AG09309 (cell line): ENCODE measurements at places on chromosomes 11 and 22.
A peak's percentile ranks its signal among the peaks of the same experiment; 100 is the strongest.

GRCh38 chr11:57541169-57541568 is 3.8 kb downstream of the SMTNL1 start:
- no peak for DNase-seq

- DNase-seq = no peak
These were observed 240.6 kb upstream of the PDGFD start for GRCh38 chr11:104404231-104405175.

DNA sequence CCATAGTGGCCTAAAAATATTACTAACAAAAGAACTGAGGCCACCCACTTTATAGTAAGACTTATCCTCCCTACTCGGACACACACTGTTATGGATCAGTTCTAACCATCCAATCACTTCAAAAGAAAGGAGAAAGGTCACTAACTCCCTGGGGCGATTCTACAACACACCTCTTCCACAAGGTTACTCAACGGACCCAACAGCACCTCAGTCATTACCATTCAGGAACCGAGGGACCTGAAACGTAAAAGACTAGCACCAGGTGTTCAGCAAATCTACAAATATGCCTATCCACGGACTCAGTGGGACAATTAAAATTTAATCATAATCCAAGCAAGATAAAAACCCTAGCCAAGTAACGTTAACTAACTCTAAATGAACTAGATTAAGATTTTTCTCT is 1.6 kb downstream of the HNRNPUL2 start:
- no peak for DNase-seq

GRCh38 chr11:35042913-35043312 is 96.1 kb upstream of the CD44 start:
- DNase-seq = no peak

DNA sequence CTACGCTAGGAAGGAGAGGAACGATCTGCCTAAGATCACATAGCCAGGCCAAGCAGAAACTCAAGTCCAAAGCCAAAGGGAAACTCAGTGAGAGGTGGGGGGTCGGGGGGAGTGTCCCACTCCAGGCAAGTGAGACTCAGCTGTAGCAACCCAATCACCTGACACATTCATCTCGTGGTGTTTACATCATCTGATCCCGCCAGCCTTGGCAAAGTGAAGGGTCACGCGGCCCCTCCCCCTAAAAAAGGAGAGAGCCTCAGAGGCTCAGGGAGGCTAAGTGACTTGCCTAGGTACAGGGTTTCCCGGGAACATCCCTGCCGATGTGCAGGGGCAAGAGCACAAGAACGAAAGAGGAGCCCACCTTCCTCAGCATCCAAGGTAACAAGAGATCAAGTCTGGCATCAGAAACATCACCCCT is 21.5 kb downstream of the MYH9 start:
- DNase-seq = no peak

DNA sequence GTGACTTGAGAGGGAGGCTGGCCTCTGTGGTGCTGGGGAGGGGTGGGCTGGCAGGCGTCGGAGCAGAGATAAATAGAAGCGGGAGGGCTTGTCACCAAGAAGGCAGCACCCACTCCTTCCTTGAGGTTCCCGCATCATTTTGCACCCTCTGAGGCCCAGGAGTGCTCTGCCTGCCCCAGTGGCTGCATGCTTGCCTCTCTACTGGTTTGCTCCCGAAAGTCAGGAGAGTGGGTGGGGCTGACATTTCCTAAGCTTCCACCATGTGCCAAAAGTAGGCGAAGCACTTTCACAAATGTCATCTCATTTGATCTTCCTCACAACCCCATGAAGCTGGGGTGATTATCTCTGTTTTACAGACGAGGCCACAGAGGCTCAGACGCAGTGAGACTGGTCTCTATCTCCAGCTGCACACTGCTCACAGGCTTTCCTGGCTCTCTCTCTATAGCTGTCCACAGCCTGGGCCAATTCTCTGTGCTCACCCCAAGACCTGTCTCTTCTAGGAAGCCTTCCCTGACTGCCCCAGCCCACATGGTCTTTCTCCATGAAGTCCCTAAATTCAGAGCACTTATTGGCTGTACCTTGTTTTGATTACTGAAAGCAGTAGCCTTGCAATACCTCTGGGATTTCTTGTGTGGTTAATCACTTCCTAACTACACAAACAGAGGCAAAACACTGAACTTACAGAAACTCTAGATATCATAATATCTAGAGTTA is 2.6 kb upstream of the UCP3 start:
- no peak for DNase-seq

- DNase-seq = no peak
These were observed 555.7 kb upstream of the CADM1 start for GRCh38 chr11:116059919-116060318.

DNA sequence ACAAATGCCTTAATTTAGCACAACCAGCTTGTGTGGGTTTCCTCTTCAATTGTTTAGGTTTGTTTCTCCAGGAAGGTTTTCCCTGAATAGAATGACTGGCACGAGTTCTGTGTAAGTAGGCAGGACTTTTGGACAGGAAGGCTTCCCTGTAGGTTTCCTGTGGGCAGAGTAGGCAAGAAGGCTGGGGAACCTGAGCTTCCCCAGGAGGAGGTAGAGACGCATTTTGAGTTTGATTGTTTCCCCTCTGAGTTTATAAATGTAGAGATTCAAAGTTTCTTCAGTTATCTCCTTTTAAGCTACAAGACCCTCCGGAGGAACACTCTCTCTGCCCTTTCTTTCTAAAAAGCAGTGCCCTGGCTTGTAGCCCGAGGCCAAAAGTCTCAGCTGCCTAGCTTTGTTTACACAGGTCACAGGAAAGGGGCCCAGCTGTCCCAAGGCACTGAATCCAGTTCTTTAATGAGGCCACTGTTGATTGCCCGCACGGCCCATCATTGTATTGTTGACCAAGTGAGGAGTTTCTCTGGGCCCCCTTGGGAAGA is 66.6 kb upstream of the RDX start:
- no peak for DNase-seq

- no peak for DNase-seq
These were observed 3.5 kb upstream of the KRTAP5-6 start for GRCh38 chr11:1693327-1694063.

GRCh38 chr11:69044111-69045013 is 4.4 kb upstream of the TPCN2 start:
- peak; percentile 59 for DNase-seq

DNA sequence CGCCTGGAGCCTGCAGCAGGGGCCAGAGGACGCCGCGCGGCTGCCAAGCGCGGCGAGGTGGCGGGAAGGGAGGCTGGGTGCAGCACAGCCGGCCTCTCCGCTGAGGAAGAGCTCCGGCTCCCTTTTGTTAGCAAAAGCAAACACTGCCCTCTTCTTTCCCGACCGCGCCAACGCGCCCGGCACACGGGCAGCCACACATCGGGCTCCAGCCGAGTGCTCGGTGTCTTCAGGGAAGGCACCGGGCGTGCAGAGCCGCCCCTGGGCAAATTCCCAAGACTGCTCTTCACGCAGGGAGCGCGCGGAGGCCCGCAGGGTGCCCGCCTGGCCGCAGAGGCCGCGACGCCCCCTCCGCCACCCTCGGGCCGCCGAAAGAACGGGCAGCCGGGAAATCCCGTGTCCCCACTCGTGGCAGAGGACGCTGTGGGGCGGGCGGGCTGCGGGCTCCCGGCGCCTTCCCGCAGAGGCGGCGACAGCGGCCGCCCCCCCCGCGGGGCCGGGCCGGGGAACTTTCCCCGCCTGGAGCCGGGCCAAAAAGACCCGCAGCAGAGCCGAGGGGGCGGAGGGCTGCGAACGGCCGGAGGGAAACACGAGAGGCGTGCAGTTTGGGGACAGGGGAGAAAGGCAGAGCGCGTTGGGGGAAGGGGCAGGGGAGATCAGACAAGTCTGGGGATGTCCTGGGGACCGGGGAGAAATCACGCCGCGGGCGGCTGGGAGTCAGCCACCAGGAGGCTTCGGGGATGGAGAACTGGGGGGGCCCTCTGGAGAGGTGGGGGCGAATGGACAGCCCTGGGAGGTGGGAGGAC is 931 bp downstream of the CADM1 start:
- no peak for DNase-seq

DNA sequence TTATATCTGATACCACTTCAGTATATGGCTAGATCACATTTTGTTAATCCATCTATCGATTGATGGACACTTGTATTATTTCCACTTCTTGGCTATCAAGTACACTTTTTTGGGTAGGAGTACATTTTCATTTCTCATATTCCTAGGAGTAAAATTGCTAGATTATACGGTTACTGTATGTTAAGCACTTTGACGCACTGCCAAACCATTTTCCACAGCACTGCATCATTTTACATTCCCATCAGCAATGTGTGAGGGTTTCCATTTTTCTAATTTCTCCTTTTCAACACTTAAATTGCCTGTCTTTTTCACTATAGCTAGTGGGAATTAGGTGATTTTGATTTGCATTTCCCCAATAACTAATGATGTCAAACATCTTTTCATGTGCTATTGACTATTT is 179.3 kb upstream of the B3GAT1 start:
- no peak for DNase-seq

DNA sequence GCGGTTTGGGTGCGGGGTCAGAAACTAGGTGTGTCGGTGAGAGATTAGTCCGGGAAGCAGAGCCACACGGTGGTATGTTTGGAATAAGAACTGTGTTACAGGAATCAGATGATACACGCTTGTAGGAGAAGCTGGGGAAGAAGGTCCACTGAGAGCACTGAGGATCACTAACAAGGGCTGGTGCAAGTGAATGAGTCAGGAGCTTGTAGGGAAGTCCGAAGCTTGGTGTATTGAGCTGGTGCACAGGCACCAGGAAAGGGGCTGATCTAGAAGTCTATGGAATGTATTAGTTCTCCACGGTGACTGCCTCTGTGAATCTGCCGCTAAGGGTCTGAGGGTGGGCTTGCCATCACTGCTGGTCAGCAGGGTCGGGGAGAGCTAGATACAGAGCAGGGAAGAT is 18.8 kb upstream of the GRK3 start:
- no peak for DNase-seq

DNA sequence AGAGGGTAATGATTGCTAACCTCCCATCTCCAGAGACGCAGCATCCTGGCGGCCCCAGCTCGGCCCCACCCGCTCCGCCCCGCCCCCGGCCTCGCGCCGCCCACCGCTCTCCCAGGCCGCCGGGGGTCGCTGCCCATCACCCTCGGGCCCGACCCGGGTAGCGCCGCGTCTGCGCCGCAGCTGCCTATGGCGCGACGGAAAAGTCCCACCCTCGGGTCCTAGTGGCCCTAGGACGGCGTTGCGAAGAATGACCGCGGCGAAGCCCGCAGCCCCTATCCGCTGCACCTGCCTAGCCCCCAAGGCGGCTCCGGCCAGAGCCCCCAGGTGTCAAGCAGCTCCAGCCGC is 457 bp downstream of the CPSF7 start:
- no peak for DNase-seq

- DNase-seq = no peak
These were observed 627.8 kb upstream of the ANO5 start for GRCh38 chr11:21564833-21565682.

GRCh38 chr11:27158456-27159334 is 118.1 kb downstream of the BBOX1 start:
- DNase-seq = peak; percentile 65

GRCh38 chr11:28250192-28250591 is 142.0 kb downstream of the METTL15 start:
- DNase-seq = no peak

DNA sequence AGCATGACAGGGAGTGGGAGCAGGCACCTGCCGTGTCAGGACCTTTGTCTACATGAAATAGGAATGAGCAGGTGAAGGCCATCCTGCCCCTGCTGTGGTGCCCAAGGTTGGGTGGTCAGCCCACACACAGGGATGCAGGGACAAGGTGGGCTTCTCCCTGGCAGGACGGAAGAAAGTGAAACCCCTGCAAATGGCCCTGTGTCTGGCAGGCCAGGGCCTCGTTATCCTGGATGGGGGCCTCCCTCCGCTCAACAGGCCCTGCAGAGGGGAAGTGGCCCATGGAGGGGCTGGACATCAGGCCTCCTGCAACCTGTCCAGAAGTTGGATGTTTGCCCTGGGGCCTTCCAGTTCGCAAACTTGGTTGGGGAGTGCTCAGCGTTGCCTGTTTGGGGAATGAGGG is 14.9 kb downstream of the TOB2 start:
- DNase-seq = no peak

DNA sequence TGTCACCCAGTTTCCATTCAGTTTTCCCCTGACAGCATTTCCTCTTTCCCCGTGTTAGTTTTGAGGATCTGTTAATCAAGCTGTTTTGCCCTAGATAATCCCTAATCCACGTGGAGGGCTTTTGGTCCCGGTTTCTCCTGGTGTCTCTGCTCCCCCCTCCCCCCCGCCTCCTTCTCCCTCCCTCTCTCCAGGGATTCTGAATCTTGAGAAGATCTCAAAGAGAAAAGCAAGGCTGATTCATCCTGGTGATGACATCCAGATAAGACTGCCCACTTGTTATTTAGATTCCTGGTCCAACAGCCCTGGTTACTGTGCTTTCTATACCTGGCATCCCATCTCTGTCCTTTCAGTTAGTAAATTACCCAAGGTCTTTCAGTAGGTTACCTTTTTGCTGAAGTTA is 59.4 kb downstream of the KCNA4 start:
- no peak for DNase-seq

DNA sequence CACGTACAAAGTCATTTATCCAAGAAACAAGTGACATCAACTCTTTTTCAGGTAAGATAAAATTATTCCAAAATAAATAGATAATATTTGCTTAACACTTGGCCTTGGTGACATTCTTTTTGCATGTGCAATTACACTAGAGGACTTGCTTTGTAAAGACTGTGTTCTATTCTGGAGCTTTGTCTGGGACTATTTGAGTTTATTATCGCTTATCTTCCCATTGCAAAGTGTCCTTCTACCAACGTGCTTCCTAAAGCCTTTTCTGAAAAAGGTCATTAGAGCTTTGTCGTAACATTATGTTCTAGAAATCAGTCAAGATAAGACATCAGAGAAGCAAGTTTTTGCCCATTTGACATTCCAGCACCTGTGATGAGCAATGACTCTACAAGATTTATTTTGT is 78.3 kb upstream of the MYO18B start:
- DNase-seq = no peak

- DNase-seq = peak; percentile 50
These were observed 340.1 kb downstream of the MN1 start for GRCh38 chr22:27461470-27461869.

DNA sequence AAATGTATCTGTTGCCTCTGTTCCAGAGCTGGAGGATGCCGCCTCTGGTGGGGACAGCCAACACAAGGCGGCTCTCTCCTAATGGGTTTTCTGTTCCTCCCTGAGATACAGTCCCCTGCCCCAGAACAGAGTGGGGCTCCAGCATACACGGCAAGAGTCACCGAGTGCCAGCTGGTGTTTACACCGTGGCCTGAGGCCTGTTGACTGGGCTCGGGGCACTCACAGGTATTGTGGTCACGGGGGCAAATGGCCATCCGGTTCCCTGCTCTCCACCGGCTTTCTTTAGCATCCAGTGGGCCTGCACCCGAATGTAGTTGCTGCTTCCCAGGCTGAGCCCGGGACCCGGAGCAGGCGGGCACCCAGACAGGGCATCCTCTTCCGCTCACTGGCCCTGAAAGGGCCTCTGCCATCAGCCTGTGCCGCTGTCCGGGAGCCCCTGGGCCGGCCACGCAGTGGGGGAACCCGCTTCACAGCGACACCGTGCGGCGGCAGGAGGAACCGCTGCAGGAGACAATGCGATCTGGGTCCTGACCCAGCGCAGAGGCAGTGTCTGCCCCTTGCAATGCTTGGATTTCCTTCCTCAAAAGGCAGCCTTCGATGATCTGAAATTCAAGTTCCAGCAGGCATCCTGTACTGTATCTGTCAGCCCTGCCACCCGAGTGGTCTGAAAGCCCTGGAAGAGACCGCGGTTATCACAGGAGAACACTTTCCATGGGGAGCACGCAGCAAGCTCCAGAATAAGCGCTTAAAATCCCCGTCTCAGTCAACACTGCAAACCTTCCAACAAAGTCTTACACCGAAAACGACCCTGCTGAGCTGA is 859 bp upstream of the KRTAP5-5 start:
- no peak for DNase-seq
